ENCODE measurements at places on chromosomes 7 and 10.

- no peak for DNase-seq
These were observed 23.1 kb downstream of the SPAG6 start for GRCh38 chr10:22368402-22368801.

DNA sequence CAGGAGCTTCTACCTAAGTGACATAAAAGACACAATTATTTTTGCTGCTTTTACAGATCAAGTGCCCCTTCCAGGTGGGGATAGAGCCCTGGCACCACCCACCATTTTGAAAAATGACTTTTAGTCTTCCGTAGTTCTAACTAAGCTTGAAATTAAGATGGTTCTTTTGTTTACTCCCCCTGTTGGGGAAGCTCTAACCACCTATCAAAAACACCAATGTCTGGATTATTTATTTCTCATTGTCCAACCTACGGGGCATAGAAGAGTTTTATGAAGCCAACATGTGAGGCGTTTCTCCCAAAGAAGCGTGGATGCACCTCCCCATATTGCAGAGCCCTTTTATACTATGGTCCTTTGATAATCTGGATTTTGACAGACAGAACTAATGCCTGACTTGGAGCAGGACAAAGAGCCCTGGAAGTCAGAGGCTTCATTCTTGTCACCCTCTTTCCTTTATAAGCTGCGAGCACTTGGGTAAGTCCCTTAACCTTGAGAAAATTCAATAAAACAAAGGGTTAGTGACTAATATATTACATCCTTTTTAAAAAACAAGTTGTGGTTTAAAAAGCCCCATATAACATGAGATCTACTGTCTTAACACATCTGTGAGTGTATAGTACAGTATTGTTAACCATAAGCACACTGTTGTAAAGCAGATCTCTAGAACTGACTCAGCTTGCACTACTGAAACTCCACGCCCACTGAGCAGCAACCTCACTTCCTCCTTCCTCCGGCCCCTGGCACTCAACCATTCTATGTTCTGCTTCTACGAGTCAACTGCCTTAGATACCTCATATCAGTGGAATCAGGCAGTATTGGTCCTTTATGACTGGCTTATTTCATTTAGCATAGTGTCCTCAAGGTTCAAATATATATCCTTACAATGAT lies 67.5 kb downstream of the ATXN7L1 start:
- DNase-seq = peak; percentile 32

GRCh38 chr10:11018855-11019631 lies 1.4 kb downstream of the CELF2 start:
- DNase-seq = no peak

- no peak for DNase-seq
These were observed 36.3 kb downstream of the DRGX start for GRCh38 chr10:49359349-49360270.

DNA sequence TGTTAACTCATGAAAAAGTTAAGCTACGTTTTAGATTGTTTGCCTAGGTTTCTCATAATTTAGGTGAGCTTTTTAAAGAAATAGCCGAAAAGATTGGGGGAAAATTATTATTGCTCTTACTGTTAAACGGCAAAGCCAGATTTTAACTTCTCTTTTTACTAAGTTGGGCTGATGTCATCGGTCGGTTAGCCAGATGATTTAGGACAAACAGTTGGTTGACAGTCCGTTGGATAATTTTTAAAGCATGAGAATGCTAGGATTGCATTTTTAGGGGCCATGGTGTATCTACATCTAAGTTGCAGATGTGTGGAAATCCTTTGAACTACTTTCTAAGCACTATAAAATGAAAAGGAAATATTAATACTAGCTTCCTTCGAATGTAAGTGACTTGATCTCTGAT lies 280.9 kb upstream of the AKR1E2 start:
- no peak for DNase-seq

DNA sequence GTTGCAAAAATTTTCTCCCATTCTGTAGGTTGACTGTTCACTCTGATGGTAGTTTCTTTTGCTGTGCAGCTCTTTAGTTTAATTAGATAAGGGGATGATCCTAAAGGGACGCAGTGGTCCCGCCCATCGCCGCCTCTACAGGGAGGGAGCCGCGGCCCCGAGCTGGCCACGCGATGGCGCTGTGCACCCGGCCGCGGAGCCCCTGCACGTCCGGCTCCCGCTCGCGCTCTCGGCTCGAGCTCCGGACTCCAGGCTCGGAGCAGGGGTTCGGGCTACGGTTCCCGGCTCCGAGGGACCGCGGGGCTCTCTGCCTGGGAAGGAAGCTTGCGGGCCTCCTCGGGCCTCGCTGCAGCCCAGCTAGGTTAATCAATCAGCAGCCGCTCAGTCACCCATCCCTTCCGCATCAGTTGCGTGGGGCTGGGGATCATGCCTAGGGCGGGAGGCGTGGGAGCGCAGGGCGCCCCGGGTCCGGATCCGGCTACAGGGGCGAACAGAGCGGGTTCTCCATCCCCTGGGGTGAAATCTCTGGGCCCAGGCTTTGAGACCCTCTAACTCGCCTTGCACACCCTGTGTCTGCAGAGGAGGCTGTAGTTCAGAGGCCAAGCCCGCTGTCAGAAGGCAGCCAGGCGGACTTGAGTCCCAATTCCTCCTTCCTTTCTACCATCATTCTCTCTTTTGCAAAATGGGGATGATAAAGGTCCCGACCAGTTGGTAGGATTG lies 97.9 kb downstream of the WDR11 start:
- peak; percentile 40 for DNase-seq

GRCh38 chr7:151807846-151808245 lies 69.1 kb downstream of the PRKAG2 start:
- no peak for DNase-seq

GRCh38 chr7:45161138-45161537 lies 3.5 kb downstream of the RAMP3 start:
- no peak for DNase-seq

DNA sequence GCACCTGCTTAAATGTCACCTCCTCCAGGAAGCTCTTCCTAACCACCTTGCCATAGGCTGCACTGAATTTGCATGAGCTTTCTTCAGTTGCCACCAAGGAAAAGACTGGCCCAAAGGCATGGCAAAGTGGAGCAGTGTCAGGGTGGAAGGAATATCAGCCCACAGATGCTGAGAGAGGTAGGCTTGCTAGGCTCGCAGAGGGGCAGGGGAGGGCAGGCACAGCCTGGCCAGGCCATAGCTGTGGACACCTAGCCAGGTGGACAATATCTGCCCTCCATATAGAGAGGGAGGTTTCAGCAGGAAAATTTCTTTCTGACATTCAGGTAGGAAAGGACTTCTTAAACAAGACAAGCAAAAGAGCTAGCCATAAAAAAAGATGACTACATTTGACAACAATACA lies 166.3 kb downstream of the GRID1 start:
- no peak for DNase-seq

- no peak for DNase-seq
These were observed 11.3 kb upstream of the TSPAN15 start for GRCh38 chr10:69439813-69440506.

DNA sequence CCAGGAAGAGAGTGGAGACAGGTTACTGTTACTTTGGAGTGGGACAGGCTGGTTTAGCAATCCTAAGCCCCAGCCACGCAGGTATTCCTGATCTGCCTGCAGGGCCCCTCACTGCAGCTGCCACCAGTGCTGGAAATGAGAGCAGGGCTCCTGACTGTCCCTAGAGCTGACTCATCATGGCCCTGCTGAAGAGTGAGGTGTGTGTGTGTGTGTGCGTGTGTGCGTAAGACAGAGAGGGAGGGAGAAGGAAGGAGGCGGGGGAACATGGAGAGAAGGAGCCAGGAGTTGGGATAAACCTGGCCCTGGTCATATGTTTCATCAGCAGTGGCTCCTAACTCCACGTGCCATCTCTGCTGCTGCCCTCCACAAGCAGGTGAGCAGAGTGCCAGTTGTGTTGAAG lies 3.6 kb downstream of the FOXI2 start:
- DNase-seq = no peak

GRCh38 chr10:84258034-84258695 lies 13.3 kb downstream of the RGR start:
- no peak for DNase-seq

DNA sequence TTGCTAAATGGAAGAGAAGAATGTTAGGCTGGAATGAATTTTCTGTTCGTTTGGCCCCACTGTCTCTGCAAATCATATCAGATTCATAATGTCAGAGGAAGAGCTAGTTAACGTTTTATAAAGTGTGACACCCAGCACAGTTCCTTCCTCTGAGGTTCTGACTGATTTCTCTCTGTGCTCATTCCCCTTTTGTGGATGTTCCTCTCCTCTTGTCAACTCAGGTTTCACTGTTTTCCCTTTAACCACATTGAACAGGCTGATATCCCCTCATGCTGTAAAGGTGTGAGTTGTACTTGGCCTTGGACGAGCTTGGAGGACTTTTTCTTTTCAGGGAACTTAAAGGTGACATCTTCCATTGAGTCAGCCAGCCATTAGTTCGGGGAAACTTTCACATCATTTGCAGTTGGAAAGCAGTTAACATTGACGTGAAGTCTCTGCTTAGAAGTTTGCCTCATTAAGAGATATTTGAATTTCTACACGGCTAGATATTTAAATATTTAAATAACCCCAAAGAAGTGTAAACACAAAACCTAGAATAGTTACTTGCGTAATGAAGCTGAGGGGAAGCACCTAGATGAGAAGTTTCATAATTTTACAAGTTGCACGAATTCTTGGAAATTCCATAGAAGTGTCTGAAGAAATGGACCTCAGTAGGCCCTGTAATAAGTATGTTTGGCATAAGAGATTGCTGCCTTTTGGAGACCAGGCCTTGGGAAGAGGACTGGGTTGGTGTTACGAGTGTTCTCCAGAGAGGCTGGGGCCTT lies 101.5 kb upstream of the EGR2 start:
- no peak for DNase-seq

GRCh38 chr7:77558284-77558967 lies 21.3 kb downstream of the PTPN12 start:
- no peak for DNase-seq

GRCh38 chr10:51607463-51607835 lies 91.9 kb downstream of the CSTF2T start:
- no peak for DNase-seq

- no peak for DNase-seq
These were observed 64.7 kb downstream of the BICC1 start for GRCh38 chr10:58577437-58577777.

- no peak for DNase-seq
These were observed 1073.4 kb downstream of the LRMDA start for GRCh38 chr10:76504823-76505222.

- DNase-seq = no peak
These were observed 66.9 kb downstream of the TFPI2 start for GRCh38 chr7:93823621-93824020.

DNA sequence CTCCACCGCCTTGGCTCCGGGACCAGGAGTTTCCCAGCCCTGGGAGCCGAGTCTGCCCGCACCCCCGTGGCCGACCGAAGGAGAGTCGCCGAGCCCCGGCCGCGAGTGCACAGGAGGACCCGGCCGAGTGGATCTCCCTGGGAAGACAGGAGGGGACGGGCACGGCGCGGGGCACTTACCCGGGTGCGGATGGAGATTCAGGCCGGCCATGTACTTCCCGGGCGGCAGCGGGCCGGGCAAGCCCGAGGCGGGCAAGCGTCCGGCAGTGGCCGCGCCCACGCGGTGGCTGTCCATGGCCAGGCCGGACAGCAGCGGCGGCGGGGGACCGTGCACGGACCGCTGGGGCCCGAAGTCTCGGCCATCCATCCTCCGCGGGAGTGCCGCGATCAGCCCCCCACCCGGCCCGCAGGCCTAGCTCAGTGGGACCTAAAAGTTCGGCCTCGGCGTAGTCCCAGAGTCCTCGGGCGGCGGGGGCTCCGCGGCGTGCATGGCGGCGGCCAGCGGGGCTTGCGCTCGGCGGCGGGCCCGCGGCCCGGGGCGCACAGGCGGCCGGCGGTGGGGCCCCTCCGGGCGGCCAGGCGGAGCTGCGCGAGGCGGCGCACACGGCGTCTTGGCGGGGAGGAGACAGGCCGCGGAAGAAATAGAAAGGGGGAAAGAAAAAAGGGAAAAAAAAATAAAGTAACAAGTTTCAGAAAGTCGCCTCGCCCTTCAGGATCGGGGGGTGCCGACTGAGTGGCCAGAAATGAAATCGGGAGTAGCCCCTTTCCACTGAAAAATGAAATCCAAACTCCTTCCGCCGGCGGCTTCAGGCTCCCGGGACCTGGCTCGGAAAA lies 2.5 kb downstream of the TNRC18 start:
- no peak for DNase-seq

DNA sequence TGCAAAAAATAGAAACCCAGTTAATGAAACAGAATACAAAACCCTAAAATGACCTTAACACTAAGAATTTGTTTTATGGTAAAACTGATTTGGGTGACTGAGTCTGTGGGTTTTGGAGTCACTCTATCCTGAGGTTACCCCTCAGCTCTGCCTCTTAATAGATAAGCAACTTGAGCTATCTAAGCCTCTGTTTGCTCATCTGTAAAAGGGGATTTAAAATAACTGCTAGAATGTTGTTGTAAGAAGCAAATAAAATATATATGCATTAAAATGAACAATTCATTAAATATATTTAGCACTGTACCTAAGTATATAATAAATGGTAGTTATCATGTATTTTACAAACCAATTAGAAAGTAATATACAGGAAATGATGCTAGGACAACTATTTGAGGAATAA lies 115.4 kb downstream of the CABCOCO1 start:
- no peak for DNase-seq

DNA sequence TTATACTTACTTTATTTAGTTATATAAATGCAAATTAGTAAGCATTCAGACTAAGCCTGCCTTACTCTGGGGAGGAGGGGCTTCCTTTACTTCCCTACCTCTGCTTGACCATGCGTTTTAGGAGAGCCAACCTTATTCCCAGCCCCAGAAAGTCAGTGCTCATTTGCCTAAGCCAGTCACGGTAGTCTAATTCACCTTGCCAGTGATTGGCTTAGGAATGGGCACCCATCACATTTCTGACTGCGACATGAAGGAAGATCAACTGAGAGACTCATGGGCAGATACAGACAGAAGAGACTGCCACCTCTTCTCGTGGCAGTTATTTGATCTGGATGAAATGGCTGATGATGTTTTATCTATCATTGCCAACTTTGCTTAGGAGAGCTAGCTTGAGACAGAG lies 29.5 kb downstream of the RPA3 start:
- no peak for DNase-seq

DNA sequence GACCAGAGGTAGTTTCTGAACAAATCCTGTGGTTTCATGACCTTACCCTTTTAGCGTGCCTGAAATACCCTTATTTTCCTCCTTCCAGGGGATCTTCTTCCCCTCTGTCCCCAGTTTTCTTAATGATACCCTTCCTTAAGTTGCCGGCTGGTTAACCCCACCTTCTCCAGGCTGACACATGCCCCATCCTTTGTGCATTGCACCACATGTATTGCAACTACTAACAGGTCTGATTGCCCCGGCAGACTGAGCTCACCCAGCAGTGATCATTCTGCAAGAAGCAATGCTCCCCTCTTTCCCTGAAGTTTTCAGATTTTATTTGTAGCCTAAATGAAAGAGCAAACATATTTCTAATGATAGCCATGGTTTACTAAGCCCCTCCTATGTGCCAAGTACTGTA lies 108.2 kb downstream of the HIP1 start:
- DNase-seq = no peak

- no peak for DNase-seq
These were observed 24.6 kb downstream of the PRSS2 start for GRCh38 chr7:142795339-142795863.

Data from stimulated activated CD8-positive, alpha-beta memory T cell treated with anti-CD3 and anti-CD28 coated beads, Interleukin-15, amount 100 ng/mL, for 24 hours (primary cell).